Activated CD4-positive, alpha-beta T cell treated with anti-CD3 and anti-CD28 coated beads for 48 hours (primary cell): ENCODE measurements at places on chromosomes 1 and 21.
A peak's percentile ranks its signal among the peaks of the same experiment; 100 is the strongest.

GRCh38 chr1:101060992-101061391 is 35.4 kb upstream of the DPH5 start:
- DNase-seq, result no peak

- DNase-seq, result peak; percentile 92
These were observed at the start of gene MX1 for GRCh38 chr21:41425954-41426675. MX1 (plus strand) TSS chr21:41426239; CDS start chr21:41432071, 5,832 bp downstream.

- no peak for DNase-seq
These were observed 318.5 kb upstream of the RUNX1 start for GRCh38 chr21:35367553-35367952.

GRCh38 chr1:55957276-55957675 is 622.1 kb downstream of the PLPP3 start:
- no peak for DNase-seq

- no peak for DNase-seq
These were observed 23.0 kb downstream of the RNF2 start for GRCh38 chr1:185068341-185068740.

DNA sequence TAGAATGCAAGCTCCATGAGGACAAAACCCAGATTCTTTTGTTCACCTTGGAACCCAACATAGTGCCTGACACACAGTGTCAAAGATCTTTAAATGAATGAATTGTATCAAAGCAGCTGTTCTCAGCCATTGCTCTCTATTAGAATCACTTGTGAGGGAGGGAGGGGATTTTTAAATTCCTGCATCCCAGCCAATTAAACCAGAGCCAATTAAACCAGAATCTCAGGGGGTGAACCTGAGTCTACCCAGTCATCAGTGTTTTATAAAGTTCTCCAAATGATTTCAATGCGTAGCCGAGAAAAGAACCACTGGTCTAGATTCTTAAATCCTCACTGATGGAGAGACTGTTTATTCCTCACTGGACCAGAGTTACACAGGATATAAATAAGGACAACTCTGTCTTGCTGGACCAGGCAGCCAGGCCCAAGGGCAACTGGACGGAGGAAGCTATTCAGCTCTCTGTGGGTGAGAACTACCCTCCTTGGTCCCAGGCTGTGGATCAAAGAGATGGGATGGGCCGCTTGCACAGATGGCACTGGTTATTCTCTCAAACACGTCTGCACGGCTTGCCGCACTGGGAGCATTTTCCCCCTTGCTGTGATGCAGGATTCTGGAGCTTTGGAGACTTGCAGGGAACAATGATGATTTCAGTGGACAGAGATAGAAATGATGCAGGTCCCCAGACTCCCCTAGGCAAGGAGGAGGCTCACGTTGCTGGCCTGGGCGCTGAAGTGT is 20.0 kb upstream of the CDCA8 start:
- no peak for DNase-seq

GRCh38 chr1:46568461-46568891 is 17.0 kb upstream of the KNCN start:
- no peak for DNase-seq

DNA sequence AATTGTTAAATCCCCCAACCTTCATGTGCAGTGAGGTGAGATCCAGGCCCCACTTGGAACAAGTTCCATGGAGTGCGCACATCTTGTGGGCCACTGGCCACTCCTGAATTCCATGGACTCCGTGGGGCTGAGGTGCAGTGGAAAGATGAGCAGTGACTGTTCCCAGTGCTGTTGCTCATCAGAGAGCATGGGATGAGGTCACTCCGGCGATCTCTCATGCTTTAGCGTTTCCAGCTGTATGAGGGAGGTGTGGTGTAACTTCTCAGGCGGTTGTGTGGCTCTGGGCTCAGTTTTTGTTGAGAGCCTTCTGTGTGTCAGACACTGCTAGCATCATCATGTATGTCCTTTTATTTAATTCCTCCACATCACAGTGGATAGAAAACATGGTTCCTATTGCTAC is 96.2 kb downstream of the GALNT2 start:
- DNase-seq, result no peak

DNA sequence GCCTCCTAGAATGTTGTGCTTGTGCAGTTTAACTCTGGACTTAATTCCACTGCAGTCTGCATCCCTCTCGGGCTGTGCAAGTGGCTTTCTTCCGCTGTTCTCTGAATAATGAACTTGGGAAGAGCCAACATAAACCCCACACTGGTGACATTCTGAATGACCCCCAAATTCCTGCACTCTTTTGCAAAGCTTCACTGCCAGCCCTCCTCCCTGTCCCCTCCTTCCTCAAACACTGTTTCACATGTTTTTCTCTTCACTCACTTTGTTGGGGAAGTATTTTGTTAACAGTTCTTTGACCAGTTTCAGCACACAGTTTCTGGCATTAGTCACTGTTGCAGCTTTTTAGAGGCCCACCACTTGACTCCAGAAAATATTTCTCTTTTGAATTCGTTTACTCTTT is 39.7 kb downstream of the GNG12 start:
- no peak for DNase-seq

- DNase-seq, result no peak
These were observed 16.0 kb downstream of the DIO1 start for GRCh38 chr1:53909946-53910345.

GRCh38 chr1:172185211-172185610 is 235.3 kb upstream of the C1orf105 start:
- no peak for DNase-seq

GRCh38 chr21:15273244-15273643 is 208.4 kb upstream of the NRIP1 start:
- DNase-seq, result no peak

DNA sequence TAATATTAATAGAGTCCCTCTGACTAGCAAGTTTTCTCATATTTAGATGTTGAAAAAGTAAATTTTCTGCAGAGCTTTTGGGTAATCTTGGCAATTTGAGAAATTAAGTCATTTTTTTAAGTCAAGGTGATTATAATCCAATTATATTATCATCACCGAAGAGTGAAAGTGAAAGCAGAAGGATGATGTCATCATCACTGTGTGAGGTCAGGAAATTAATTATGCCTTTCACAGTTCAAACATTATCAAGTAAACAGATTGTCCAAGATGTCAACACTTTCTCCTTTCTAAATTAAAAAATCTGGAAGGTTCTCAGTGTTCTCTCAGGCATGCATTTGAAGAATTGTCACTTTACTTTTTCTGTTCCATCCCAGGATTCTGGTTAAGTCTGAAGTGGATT is 296.0 kb downstream of the TBX15 start:
- no peak for DNase-seq

- DNase-seq, result no peak
These were observed 214.9 kb downstream of the FGGY start for GRCh38 chr1:59511476-59512465.

DNA sequence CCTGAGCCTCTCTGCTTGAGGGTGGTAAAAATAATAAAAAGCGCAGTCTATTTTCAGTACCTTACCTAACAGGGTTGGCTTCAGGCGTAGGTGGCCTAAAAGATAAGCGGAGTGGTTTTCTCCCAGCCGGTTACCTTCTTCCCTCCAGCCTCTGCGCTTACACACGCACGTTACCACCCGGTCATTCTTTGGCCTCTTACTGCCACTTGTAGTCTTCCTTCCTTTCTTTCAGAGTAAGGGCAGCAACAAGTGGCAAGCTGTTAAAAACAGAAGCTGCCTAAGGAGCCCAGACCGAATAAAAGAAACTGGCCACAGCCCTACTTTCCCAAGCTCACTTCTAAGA is 35.4 kb downstream of the CLCA1 start:
- DNase-seq, result no peak

DNA sequence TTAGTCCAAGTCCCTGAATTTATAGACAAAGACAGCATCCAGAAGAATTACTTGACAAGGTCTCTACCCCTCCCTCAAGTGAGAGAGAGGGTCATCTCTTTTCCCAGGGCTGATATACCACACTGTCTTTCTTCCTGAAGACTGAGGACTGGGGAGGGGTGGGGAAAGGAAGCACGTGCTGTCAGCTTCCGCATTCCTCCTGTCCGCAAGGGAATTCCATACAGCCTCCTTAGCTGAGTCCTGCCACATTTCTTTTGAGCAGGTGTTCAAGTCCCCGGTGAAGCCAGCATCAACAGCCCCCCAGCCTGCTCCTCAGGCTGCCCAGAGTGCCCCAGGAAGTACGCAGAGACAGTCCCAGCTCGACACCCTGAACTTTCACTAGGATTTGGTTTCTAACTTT is 34.2 kb downstream of the PCAT6 start:
- DNase-seq, result no peak

DNA sequence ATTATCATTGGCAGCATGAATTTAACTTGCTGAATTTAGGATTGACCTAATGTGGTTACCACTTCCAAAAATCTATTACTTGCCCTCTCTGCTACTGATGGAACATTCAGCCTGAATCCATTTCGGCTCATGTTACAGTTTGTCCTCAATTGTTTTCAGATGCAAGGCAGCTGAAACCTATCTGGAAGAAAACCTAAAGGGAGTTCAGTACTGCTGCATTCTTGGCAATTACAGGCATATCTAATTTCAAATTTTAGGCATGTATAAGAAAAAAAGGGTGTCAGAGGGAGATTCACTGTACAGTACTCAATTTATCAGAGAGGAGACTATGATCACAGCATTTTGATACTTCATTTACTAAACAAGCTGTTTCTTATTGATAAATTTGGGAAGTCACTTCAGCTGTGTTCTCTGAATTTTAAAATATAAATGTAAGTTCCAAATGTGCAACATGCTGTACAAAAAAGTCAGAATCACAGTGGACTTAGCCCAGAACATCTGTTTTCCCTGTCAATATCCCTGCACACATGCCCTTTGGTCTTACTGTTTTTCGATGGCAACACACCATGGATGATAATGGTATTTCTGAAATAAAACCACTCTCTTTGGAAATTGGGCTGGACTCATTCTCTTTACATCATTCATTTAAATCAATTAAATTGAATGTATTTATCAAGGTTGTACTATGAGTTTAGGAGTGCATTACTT is 651.6 kb upstream of the ADGRL4 start:
- no peak for DNase-seq

DNA sequence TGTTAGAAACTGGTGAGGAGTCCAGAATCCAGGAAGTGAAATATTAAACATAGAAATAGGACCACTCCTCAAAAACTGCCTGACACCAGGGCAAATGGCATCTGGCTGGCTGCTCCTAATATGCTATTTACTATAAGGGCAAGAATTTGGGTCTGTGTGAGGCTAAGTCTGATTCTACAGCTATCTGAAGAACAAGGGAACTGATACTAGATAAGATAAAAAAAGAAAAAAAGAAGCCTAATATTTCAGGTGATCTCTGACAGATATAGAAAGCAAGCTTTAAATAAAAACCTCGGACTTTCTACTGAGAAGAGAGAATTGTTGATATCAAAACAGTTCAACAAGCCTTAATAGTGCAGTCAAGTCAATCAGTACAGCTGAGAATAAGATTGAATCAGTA is 42.1 kb upstream of the VAV3 start:
- no peak for DNase-seq

- no peak for DNase-seq
These were observed 86.8 kb downstream of the TEX35 start for GRCh38 chr1:178599745-178600144.

GRCh38 chr1:6168947-6169586 is 11.1 kb downstream of the CHD5 start:
- DNase-seq, result no peak

- no peak for DNase-seq
These were observed 38.5 kb upstream of the SYNC start for GRCh38 chr1:32741059-32741412.

DNA sequence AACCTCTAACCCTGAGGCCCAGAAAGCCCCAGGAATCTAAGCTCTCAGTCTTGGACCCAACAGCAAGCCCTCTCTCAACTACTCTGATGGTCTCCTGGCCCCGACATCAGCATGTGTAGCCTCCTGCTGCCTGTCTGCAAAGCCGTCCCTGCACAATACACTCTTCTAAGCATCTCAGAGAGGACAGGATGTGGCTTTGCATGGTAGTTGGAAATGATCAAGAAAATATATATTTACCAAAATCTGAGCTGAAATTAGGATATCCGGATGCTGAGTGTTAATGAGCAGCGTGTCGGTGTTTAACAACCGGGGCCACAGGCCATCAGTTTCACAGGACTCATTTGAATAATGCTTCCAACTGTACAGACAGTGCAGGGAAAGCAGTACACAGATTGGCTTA is 59.1 kb upstream of the SIM2 start:
- no peak for DNase-seq
